ENCODE measurements at places on chromosomes 11 and 22.

DNA sequence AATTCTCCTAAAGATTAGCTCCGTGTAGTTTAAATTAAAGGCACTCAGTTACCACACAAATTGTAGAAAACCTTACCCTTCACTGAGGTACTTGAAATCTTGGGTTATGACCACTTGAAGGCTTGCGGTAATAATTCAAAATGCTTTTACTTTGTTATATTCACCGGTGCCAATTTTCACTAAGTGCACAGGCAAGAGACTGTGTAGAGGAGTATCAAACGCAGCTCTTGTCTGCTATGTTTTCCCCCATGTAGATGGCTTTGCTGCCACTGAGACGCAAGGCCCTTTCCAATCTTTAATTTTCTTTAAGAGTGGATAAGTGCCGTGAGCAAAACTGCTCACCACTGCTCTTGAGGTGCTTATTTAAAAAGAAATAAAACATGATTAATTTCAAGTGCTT is 155.8 kb downstream of the CADM1 start:
- DNase-seq = no peak

DNA sequence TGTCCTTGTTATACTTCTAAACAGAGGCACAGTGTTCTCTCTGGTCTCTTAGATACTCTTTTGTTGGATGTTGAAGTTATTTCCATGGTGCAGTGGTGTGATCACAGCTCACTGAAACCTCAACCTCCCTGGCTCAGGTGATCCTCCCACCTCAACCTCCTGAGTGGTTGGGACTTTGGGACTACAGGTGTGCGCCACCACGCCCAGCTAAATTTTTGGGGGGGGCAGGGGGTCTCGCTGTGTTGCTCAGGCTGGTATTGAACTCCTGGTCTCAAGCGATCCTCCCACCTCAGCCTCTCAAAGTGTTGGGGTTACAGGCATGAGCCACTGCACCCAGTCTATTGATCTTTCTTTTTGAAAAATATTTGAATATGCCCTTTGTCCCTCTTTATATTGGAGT is 14.9 kb downstream of the ZNF74 start:
- DNase-seq = no peak

GRCh38 chr11:57368106-57368844 is 12.7 kb downstream of the PRG3 start:
- no peak for DNase-seq

GRCh38 chr11:30017445-30017895 is 640 bp upstream of the KCNA4 start:
- no peak for DNase-seq

GRCh38 chr11:104442321-104442720 is 278.4 kb upstream of the PDGFD start:
- no peak for DNase-seq
